ENCODE measurements at places on chromosomes 13 and 19. TPM values are rescaled to one million over a fixed set of nuclear protein-coding genes. Genes with fewer than 3 reads are reported as not detected.

GRCh38 chr19:56969156-56969555, 128.6 kb upstream of the PEG3 start:
- no peak for DNase-seq

GRCh38 chr19:33505148-33505547, 16.4 kb downstream of the PEPD start:
- DNase-seq: no peak

FBXO17 gene
- total RNA-seq: 13.4 TPM

OR7D2 gene
- not detected for total RNA-seq

- no peak for DNase-seq
These were observed 148.4 kb downstream of the KATNAL1 start for GRCh38 chr13:30158774-30159445.

DNA sequence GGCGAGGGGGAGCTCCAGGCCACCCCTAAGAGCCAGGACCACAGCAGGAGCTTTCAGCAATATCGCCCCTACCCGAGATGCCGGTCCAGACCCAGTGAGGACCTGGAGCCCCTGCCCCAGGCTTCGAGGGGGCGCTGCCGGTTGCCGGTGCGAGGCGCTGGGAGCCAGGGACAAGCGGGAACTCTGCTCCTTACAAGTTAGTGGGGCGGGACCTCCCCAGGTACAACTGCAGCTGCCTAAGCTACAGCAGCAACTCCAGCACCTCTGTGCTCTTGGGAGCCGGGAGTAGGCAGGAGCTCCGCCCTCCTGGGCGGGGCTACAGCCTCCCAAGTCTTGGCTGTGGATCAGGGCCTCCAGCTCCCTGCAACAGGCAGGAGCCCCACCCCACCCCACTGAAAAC, 15.2 kb upstream of the TSC22D1 start:
- DNase-seq: no peak

UBE2L5 gene
- not detected for total RNA-seq

Data from foreskin keratinocyte (primary cell).